ENCODE measurements at places on chromosomes 13 and 19.
A peak's percentile ranks its signal among the peaks of the same experiment; 100 is the strongest.

GRCh38 chr13:20803180-20803965 lies 29.6 kb upstream of the EEF1AKMT1 start:
- DNase-seq: no peak

GRCh38 chr19:42121656-42122069 lies 10.6 kb downstream of the POU2F2 start:
- no peak for DNase-seq

DNA sequence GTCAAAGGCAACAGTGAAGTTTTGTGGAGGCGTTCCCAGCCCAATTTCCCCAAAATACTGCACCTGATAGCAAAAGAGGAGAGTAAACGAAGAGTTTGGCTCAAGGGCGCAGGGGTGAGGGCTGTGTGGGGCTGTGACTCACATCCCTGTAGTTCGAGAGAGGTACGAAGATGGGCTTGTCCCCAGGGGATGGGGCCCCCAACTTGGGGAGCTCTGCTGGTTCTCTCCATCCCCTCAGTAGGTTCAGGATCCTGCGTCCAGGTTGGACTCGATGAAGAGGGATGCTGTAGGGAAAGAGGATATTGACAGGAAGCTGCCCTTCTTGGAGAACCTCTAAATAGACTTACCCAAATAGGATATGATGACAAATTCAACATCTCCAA lies 3.4 kb downstream of the NAPSA start:
- DNase-seq: no peak

DNA sequence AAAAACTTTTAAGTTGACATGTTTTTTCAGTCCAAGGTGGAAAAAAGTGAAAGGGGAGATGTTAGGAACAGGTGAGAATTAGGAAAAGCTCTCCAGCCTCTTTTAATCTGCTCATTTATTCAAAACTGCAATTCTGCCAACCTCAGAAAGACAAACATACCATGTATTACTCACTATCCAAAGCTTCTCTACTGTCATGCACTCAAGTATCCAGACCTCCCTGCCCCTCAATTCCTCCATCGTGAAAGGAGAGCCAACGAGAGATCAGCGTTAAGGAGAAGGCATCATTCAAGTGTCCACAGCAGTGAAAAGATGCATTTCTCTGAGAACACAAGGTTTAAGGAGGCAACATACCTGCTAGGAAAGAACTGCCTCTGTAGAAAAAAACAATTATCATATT lies 24.5 kb downstream of the DIAPH3 start:
- DNase-seq: no peak

DNA sequence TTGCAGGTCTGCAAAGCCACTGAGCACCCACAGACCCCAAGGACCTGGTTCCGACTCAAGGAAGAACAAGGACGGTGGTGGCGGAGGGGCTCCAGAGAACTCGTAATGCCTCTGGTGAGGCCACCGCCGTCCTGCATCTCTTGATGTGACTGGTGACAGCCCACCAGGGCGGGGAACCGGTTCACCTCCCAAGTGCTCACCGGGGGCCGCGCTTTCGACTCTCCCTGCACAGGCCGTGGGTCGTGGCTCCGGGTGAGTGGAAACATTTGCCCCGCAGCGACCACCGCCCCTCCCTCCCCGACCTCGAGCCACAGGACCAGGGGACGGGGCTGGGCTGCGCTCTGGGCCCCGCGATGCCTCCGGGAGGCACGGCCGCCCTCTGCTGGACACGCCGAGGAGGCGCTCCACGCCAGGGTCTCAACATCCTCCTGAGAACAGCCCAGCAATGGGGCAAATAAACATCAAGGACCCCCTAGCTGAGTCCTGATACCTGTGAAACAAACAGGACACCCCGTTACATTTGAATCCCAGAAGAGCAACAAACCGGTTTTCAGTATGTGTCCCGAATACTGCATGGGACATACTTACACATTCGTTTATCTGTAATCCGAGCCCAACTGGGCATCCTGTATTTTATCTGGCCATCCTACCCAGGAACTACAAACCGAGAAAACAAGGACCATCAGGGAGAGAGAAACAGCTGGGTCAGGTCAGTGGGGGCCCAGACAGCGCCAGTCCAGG lies 3.9 kb upstream of the PLPP2 start:
- peak; percentile 47 for DNase-seq

- no peak for DNase-seq
These were observed 3.6 kb downstream of the GFY start for GRCh38 chr19:49428547-49429451.

DNA sequence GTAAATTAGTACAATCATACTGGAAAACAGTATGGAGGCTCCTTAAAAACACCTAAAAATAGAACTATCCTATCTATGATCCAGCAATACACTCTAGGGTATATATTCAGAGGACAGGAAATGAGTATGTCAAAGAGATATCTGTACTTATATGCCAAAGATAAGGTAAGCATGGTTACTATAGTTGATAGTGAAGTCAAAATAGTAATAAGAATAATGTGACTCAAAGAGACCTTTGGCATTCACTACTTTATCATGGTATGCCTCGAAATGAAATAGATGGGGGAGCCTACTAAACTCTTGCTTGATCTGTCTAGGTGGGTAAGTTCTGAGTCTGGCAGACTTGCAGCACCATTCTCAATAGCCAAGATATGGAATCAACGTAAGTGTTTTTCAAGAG lies 30.3 kb downstream of the FXYD5 start:
- DNase-seq: no peak

GRCh38 chr13:77415253-77416071 lies 88.6 kb upstream of the MYCBP2 start:
- no peak for DNase-seq

- no peak for DNase-seq
These were observed 23.5 kb downstream of the ACTN4 start for GRCh38 chr19:38670921-38671398.
